ENCODE measurements at places on chromosomes 12 and 14.

DNA sequence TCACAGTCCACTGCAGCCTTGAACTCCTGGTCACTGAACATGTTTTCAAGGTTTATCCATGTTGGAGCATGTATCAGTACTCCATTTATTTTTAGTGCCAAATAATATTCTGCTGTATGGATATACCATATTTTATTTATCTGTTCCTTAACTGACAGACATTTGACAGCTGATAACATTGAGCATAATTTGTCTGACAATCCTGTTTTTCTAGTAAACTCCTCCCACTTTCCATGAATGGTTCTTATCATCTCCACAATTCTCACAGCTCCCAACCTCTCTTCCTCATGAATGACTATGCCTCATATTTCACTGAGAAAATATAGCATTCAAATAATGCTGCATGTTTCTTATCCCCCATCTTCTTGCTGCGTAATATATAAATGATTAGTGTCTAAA is 33.3 kb downstream of the COCH start:
- DNase-seq = no peak

GRCh38 chr14:51547701-51548100 is 104.0 kb upstream of the FRMD6 start:
- DNase-seq = no peak

DNA sequence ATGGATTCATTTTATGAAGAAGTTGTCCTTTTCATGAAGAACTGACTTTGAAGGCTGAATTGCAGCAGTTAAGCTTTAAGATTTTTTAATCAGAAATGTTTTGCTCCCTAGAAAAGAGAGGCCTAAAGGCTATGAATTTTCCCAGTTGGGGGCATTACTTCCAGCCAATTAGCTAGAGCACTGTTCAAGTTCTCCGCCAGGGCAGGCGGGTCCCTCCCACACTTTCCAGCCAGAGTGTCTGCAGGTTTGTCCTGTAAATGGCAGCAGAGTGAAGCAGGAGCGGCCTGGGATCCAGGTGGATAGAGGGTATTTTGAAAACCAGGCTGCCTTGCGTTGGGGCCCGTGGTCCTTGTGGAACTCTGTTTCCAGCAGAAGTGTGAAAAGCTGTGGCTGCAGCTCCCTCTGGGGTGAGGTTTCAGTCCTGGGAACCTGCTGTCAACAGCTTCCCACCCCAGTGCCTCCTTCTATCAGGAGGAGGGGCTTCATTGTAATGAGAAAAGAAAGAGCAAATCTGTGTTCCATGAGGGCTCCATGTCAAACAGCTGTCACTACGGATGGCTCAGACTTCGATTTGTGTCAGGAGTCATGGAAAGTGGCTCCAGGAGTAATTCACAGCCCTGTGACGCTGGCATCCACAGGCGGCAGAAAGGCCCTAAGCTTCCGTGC is 210.7 kb upstream of the TMEM132C start:
- no peak for DNase-seq

GRCh38 chr12:85509857-85510256 is 229.8 kb downstream of the ALX1 start:
- DNase-seq = no peak

DNA sequence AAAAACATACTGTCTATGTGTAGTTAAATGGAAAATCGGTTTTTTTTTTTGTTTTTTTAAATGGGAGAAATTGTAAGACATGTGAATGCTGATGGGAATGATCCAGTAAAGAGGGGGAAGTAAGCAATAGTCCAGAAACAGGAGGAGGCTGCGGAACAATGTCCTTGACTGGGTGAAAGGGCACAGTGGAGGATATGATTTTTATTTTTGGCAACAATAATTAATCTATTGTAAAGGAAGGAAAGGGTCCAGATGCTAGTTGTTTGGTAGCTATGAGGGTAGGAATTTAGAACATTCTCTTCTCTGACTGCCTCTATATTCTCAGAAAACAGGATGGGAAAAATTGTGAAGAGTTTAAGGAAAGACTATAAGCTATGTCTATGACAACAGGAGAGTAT is 76.6 kb downstream of the RPL10L start:
- no peak for DNase-seq

- no peak for DNase-seq
Observed at GRCh38 chr14:27566843-27567382, 969.1 kb upstream of the NOVA1 start.

DNA sequence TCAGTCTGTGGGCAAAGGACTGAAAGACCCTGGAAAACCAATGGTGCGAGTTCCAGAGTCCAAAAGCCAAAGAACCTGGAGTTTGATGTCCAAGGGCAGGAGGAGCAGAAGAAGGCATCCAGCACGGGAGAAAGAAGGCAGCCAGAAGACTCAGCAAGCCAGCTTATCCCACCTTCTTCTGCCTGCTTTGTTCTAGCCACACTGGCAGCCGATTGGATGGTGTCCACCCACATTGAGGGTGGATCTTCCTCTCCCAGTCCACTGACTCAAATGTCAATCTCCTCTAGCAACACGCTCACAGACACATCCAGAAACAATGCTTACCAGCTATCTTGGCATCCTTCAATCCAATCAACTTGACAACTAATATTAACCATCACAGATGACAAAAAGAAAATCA is 57.2 kb upstream of the CAPRIN2 start:
- no peak for DNase-seq

DNA sequence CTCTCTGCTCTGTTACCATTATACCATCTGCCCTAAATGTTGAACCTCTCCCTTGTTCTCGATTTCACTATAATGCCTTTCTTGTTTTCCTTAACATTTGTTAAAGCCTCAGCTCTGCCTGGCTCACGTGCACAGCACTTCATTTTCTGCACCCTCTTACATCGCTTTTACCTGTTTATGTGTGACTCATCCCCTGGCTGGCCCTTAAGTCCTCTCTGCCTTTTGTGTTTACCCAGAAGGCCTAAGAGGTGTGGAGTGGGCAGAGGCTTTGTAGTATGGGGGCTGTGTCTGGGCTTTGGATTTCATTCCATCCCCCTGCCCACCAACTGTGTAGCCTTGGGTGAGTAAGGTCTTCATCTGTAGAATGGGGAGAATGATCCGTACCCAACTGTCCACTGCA is 36.5 kb downstream of the UBE3B start:
- DNase-seq = no peak

- DNase-seq = no peak
Observed at GRCh38 chr14:65310568-65310967, 102.0 kb upstream of the FUT8 start.

GRCh38 chr12:128079446-128079845 is 187.5 kb upstream of the TMEM132C start:
- DNase-seq = no peak

GRCh38 chr12:1680804-1681492 is 9.9 kb upstream of the ADIPOR2 start:
- DNase-seq = no peak

DNA sequence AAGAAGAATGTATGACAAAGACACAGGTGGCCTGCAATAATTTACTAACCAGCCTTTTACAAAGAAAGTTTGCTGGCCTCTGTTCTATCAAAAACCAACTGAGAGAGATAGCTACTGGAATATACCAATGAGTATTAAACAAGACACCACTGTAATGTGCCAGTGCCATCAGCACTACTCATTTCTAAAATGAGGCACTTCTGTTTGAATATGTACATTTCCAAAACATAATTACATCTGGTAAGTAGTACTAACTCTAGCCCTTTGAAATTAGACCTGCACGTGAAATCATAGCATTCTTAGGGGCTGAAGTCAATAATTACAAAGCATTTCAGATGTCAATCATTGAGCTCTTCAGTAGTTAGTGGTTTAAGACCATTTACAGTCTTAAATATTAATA is 6.9 kb upstream of the SYCP3 start:
- DNase-seq = no peak

DNA sequence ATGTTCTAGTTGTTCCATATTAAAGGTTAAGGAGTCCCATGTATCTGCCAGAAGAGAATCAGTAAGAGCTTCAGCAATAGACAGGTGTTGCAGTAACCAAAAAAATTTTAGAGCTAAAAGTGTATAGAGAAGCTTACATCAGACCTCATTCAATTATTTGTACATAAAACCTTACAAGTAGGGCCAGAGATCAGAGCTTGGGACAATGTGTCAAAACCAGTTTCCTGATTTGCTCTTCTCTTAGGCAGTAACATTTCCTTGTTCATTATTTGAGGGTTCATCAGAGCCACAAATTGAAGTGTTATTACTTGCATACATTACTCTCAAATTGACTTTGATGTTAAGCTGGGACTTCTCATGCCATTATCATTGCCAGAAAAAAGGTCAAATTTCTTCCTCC is 55.5 kb upstream of the ATXN7L3B start:
- no peak for DNase-seq
